NAMALWA (cell line): ENCODE measurements at places on chromosomes 4 and X.
A peak's percentile ranks its signal among the peaks of the same experiment; 100 is the strongest.

GRCh38 chrX:20267931-20268701, 1.4 kb upstream of the RPS6KA3 start:
- DNase-seq: no peak

GRCh38 chr4:9970399-9971011, 50.8 kb downstream of the SLC2A9 start:
- DNase-seq: peak; percentile 3

DNA sequence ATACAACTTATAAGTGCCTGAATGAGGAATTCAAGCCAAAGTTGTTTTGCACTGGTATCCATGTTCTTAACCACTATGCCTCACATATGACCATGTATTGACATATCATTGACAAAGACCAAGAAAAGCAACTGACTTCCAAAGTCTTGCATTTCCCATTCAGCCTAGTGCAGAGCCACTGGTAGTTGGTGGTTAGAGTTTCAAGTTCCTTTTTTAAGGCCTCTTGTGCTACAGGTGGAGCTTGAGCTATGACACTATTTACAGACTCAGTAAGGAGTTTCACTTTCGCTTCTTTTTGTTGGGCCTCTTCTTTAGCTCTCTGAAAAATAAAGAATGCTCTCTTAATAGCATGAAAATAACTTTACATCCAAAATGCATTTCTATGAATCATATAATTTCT, 763.0 kb downstream of the DMD start:
- peak; percentile 74 for DNase-seq

- no peak for DNase-seq
These were observed 189.0 kb upstream of the TTC29 start for GRCh38 chr4:147134536-147135210.

DNA sequence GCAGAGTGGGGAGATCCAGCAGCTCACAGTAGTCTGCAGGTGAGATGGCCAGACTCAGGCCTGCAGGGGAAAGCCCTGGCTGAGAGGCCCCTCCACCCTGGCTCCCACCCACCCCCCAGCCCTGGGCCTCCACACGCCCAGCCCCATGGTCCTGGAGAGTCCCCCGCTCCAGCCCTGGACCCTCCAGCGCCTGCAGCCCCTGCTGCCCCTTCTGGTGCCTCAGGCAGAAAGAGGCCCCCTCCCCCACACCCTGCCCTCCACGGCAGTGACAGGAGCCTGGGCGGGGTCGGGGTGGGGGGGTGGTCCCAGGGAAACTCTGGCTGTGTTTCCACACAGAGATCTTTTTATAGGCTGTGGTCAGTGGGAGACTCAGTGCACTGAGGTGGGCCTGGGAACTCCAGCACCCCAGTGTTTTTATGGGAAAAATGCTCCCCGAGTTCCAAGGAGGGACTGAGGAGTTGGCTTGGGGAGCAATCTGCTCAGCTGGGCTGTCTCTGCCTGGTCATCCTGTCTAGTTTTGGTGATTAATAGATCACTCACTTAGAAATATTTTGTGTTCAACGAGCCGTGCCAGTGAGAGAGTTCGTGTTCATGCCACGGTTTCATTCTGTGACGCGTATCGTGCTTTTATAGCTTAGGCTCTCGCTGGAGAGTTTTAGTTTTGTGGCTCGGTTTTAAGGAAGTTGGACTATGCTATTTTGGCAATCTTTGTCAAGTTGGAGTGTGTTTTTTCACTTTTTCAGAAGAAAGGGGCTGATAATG, 53.1 kb upstream of the HGFAC start:
- peak; percentile 72 for DNase-seq

DNA sequence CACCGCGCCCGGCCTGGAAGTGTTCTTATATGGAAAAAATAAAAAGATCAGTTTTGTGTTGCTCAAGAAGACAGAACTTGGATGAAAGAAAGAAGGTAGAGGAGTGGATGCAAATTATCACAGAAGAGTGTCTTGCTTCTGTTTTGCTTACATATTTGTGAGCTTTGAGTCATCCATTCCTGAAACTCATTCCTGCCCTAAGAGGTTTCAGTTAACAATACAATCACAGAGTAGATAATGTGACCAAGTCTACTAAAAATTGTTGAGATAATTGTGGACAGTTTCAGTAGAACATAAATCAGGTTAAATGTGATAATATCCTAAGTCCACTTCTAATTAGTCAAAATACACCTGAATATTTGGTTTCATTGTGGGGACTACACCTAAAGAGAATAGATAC, 26.4 kb upstream of the LRCH2 start:
- no peak for DNase-seq

- no peak for DNase-seq
These were observed 189.1 kb downstream of the NDST4 start for GRCh38 chr4:114924311-114924710.

- no peak for DNase-seq
These were observed 114.9 kb upstream of the GPRIN3 start for GRCh38 chr4:89422441-89422990.

GRCh38 chr4:51835855-51836254, 7.1 kb upstream of the DCUN1D4 start:
- DNase-seq: no peak

- no peak for DNase-seq
These were observed 12.9 kb downstream of the DCAF8L1 start for GRCh38 chrX:27968352-27968751.

- DNase-seq: peak; percentile 14
These were observed 28.0 kb upstream of the ATP6AP2 start for GRCh38 chrX:40552768-40553167.

DNA sequence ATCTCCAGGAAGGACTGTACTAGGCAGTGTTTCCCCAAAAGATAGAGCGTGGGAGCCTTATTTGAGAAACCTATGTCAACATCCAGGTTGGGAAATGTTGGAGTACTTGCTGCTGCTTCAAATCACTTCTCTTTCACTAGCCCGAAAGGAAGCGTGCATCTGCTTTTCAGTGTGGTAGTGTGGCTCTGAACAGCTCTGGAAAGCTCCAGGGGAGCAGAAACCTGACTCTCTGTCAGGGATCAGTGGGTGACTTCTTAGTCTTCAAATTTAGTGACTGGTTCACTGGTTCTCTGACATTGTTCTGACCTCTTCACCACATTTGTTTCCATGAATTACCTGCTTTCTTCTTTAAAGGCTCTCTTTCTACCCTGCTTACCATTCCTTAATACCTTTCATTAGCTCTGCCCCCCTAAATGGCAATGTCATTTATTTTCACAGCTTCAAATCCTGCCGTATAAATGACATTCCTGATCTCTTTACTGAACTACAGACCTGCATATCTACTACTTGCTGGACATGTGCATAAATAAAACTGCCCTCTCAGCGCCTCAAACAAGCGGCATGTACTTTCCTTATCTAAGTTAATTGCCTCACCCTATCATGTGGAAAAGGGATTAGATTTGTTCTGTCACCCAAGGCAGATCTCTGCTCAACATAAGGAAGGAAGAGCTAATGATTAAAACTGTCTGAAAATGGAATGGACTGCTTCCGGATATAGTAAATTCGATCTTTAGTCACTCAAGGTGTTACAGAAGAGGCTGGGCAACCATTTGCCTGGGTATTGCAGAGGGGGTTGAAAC, 37.0 kb downstream of the DLG3 start:
- DNase-seq: no peak

- no peak for DNase-seq
These were observed 106.3 kb downstream of the CHRNA9 start for GRCh38 chr4:40441430-40441829.

- DNase-seq: no peak
These were observed 223.8 kb upstream of the ZCCHC13 start for GRCh38 chrX:74080165-74080564.

- DNase-seq: peak; percentile 11
These were observed 4.2 kb upstream of the ZXDB start for GRCh38 chrX:57587607-57588006.

DNA sequence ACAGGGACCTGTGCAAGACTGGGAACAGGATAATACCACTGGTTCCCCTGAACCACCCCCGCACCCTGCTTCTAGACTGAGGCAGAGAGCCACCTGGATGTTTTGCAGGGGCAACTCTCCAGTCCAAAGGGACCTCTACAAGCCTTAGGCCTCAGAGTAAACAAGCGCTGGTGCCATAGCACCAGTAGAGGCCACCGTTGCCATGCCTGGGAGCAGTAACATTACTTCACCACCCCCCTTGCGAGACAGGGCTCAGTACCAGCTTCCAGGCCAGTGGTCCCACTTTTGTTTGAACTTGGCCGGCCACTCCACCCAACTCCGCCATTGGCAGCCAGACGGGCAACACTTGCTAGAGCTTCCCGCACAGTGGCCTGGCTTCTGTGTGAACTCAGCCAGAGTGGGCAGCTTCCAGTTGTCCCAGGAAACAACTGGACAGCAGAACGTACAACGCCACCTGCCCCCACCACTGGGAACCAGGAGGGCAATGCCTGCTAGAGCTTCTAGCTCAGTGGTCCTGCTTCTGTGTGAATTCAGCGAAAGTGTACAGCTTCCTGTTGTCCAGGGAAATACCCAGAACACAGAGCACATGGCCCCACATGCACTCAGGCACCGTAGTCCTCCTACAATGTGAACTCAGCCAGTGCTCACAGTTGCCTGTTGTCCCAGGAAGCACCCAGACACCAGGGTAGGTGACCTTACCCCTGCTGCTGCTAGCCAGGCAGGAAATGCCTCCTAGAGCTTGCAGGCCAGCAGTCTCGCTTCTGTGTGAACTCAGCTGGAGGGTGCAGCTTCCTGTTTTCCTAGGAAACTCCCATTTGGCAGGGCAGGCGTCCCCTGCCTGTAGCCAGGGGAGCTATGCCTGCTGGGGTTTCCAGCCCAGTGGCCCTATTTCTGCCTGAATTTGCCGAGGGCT, 39.9 kb upstream of the PCDH19 start:
- DNase-seq: no peak

DNA sequence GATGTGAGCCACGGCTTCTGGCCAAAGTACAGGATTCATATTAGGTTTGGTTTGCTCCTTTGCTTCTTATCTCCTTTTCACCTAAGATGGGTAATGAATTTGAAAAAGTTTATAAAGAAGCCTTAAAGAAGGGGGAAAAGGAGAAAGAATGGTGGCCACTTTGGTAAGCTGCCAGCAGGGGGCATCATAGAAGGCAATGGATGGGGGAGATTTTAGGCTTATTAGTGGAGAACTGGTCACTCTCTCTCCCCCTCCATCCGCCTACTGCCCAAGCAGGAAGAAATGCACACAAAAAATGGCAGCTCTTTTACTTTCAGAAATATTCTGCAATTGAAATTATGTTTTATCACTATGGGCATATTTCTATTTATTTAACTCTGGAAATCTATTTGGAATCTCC, 32.0 kb downstream of the SPARCL1 start:
- peak; percentile 29 for DNase-seq

- no peak for DNase-seq
These were observed 280.3 kb downstream of the INPP4B start for GRCh38 chr4:142565771-142566170.

- DNase-seq: no peak
These were observed 47.5 kb downstream of the TMEM164 start for GRCh38 chrX:110050386-110050785.

GRCh38 chr4:170307182-170307581, 217.4 kb upstream of the AADAT start:
- no peak for DNase-seq

GRCh38 chr4:5979981-5980380, 38.2 kb downstream of the C4orf50 start:
- no peak for DNase-seq

DNA sequence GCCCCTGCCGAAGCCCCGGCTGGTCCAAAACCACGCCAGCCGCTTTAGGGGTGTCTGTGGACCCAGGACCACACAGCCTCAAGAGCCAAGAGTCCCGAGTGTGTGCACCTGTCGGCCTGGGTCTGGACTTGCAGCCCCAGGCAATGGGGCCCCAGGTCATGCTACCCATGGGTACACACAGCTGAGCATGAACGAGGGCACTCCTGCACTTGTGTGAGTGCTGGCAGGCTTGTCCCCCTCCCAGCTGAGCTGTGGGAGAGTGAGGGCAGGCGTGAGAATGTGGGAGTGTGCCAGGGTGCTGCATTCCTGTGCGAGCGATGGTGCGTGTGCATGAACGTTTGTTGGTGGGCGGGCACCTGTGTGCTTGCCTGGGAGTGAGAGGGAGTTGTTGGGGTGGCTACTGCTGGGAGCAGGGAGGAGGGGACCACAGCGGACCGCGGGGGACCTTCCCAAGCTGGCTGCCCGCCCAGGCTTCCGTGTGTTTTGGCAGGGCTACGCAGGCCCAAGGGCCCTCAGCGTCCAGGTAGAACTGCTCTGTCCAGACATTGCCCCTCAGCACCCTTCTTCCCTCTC, 30.8 kb downstream of the BLOC1S4 start:
- DNase-seq: no peak

DNA sequence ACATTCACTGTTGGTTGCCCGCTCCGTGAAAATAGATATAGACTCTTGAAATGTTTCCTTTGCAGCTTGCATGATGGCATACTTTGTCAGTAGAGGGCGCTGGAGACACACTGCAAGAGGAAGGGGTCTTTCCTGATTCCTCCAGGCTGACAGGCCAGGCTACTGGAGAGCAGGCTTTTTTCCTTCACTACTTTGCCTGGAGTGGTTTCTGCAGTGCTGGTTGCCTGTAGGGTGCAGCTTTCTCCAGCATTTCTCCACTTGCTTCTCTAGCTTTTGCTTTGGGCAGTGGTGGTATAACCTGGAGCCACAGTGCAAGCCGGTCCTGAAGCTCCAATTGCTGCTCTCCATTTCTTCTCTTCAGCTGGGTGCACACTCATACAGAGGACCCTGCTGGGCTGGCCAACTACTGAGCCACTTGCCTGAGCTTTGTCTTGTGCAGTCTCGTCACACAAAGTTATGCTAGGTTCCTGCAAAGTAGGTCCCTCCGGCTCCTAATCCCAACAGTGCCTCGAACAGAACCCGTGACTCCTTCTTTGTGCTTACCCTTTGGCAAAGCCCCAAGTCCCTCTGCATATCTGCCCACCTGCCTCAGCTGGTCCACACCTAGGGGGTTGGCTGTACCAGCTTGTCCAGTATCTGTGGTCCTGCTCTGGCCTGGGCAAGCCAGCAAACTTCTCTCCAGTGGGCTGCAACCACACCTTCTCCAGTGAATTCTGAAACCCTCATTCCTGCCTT, 46.3 kb downstream of the RASSF6 start:
- DNase-seq: peak; percentile 87

DNA sequence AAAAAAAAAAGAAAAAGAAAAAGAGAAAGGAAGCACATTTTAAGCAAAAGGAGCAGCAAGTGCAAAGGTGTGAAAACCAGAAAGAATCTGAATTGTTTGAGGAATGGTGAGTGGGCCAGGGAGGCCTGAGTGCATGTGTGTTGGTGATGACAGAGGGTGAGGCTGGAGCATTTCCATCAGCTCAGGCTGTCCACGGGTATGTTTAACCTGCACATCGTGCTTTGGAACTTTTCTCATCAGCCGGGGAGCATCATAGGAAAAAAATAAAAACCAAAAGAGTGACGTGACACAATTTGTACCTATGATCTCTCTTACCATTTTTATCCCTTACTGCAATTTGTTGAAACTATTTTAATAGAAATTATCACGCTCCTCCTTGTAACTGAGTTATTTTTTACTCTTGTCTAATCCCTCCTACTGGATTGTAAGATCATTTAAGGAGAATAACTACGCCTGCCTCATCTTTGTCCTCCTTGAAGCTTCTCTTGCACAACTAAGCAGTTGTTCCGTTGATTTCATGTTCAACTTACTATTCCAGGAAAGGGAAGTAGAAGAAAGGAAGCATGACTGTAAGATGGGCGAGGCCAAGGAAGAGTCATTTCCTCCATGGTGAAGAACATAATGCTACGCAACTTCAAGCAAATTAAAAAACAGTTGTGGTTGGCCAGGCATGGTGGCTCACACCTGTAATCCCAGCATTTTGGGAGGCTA, 7.0 kb downstream of the PALLD start:
- no peak for DNase-seq
